ENCODE measurements at places on chromosomes 5 and 9.

GRCh38 chr5:169336242-169336641 lies 35.3 kb upstream of the SLIT3 start:
- no peak for DNase-seq

DNA sequence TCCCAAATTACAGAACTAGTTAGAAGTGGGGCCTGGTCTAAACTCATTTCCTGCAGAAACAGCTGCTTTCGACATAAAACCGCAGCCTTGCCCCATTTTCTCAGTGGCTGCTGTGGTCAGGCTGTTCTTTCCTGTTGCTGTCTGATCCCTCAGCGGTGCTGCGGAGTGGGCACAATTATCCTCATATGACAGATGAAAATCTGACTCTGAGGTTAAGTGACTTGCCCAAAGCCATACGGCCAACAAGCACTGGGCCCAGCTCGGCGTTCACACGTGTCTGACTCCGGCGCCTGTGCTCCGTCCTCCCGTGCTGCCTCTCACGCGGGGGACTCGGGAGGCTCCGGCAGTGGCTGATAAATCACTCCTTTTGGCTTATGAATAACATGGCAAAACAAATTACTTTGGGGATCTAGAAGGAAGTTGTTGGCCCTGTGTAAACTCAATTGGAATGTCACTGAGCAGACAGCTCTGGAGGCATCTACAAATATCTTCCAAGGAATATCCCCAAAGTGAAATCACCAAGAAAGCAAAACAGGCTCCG lies 142.6 kb upstream of the LMX1B start:
- peak; percentile 24 for DNase-seq

DNA sequence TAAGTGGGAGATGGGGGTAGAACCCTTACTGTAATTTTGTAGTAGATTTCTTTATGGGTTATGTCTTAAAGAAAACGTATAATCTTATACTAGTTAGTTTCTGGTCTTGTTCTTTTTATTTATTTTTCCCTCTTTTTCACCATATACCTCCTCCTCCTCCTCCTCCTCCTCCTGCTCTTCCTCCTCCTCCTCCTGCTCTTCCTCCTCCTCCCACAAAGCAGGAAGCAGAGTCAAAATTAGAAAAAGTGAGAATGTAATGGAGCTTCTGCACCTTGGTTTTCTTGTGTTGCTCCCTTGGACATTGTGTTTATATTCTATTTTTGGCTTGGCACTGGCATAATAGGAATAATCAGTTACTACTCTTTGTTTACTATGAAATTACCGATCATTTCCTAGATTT lies 4.5 kb downstream of the MACIR start:
- no peak for DNase-seq

- no peak for DNase-seq
Observed at GRCh38 chr5:95350631-95351030, 40.5 kb upstream of the FAM81B start.

DNA sequence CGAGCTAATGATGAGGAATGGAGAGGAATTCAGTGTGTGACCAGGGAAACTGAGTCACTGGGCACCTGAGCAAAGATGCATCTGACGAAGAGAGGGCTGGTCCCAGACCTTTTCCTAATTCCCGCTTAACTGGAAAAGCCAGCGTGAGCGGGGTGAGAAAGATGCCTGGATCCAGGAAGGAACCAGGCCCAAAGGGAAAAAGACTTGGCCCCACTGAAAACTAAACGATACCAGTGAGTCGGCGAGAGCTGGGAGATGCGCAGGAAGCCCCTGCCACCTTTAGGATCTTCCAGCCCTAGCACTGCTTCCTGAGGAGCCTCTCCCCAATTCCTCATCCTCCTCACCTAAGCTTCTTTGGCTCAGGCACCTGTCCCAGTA lies 499 bp upstream of the FCHSD1 start:
- DNase-seq, result no peak

DNA sequence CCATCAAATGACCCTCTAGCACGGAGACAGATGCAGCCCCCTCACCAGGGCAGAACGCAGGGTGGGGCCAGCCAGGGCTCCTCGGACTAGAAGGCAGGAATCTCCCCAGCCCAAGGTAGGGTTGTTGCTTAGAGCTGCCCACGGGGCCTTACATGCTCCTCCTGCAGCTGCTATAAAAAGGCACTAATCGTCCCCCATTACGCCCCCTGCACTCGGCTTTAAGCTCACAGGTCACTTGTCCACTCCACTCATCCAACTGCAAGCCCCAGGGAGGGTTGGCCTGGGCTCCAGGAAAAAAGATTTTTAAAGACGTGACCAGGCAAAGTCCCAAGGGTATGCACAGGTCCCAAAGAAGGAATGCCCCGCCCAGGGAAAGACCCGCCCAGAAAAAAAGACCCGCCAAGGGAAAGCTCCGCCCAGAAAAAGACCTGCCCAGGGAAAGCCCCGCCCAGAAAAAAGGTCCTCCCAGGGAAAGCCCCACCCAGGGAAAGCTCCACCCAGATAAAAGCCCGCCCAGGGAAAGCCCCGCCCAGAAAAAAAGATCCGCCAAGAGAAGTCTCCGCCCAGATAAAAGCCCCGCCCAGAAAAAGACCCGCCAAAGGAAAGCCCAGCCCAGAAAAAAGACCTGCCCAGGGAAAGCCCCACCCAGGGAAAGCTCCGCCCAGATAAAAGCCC lies 11.1 kb downstream of the GRIN1 start:
- DNase-seq, result no peak

DNA sequence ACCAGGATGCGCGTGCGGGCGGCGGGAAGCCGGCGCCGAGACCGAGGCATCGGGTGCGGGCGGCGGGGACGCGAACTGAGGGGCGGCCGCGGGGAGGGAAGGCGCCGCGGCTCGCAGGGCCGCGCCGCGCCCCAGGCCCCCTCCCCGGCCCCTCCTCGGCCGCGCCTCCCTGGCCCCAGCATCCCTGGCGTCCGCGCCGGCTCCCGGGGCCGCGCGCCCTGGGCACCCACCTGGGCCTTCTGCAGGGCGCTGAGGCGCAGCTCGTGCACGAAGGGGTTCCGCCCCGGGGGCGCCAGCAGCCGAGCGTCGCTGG lies 324 bp downstream of the LPCAT1 start:
- DNase-seq, result no peak

GRCh38 chr5:1227667-1228066 lies 2.5 kb downstream of the SLC6A18 start:
- DNase-seq, result no peak

DNA sequence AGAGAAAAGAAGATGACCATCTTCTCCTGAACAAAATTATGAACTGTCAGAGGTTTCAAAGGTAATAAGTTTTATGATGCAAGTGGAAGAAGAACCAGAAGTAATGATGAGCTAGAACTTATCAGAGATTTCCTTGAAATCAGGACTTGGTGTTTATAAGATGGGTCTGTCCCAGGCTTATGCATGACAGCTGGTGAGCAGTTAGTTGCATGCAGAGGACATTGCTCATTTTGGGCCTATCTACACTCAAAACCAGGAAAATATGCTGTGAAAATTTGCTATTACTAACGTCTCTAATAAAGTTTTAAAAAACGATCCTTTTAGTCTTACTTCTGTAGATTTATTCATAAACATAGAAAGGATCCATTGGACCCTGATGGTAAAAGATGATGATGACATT lies 6.6 kb upstream of the STC2 start:
- no peak for DNase-seq

- DNase-seq, result no peak
Observed at GRCh38 chr5:73751254-73751914, 125.4 kb downstream of the ARHGEF28 start.

DNA sequence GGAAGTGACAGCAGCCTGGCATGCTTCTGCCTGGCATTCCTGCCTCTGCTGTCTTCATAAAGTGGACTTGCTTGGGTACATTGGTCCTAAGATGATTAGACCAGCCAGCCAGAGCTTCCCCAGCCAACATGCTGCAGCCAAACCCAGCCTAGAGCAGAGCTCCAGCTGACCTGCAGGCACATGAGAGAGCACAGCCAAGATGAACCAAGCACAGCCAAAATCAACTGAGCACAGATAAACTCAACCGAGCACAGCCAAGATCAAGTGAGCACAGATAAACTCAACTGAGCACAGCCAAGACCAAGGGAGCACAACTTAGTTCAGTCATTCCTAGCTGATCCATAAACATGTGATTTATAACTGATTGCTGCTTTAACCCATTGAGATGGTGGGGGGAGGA lies 266.5 kb downstream of the MSX2 start:
- DNase-seq, result no peak

DNA sequence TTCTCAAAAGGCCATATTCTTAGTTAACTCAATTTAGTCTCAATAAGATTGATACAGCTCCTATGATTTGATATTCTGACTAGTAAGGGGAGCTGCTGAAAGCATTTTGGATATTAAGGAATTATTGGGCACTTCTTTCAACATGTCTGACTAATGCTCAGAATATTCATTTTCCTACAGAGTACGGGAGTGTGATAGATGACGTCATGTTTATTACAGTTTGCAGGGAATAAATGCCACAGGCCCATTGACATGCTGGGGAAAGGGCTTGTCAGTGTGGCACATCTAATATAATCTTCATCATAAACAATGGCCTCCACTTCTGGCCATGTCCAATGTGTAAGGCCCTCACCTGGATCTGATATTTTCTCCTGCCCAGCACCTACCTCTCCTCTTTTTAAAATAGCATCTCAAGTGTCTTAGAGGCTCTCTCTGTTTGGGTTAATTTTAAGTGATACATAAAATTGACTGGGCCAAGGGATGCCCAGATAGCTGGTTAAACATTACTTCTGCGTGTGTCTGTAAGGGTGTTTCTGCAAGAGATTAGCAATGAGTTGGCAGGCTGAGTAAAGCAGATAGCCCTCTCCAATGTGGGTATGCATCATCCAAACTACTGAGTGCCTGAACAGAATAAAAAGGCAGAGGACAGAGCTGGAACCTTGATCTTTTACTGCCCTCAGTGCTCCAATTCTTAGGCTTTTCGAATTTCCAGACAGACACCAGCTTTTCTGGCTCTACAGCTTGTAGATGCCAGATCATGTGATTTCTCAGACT lies 99.3 kb downstream of the SLC24A2 start:
- no peak for DNase-seq

GRCh38 chr5:151216781-151217180 lies 7.1 kb downstream of the CCDC69 start:
- no peak for DNase-seq

DNA sequence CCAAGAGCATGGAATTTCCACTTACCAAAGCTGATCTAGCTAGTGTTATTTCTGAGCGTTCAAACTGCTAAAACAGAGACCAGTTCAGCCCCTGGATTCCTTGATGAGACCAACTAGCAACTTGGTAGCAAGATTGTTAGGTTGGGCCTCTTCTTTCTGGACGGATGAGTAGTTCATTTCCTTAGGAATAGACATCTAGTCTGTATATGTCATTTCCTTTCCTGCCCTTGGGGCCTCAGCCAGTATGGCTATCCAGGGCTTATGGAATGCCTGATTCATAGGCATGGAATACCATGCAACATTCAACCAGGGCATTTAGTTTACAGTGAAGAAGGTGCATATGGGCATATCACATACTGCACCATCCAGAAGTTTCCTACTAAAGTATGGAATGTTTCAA lies 14.5 kb upstream of the LPAR1 start:
- no peak for DNase-seq

DNA sequence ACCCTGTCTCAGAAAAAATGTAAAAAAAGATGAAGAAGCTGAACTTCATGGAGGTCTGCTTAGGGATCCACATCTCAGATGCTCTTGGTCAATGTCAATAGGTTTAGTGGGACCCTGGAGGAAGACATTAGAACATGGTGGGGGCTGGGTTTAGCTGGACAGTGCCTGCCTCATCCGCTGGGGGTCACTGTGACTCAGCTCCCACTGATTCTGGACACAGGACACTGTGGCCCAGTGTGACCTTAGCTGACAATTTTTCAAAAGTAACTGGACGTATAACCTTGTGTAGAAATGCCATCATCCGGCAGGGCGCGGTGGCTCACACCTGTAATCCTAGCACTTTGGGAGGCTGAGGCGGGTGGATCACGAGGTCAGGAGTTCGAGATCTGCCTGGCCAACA lies 7.3 kb upstream of the HNRNPAB start:
- no peak for DNase-seq

DNA sequence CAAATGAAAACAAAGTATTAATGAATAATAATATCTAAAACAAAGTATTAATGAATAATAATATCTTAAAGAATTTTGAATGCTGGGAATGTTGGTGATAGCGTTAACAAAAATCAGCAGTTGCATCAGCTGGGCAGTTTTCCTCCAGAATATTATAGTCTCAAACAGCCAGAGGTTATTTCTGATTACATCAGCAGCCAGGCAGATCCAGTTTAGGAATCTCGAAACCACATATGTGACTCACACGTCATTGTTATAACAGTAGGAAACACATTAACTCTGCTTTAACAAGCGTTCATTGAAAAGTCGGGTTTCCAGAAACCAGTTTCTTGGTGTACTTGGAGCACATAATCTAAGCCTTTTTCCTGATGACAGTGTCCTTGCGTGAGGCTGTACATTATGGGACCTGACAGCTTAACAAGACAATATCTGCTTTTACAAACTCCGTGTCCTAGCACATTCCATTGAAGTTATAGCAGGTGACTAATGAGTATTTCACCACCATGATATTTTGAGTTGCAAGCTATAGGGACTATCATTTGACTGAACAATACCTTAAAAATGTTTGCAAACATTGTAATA lies 559.5 kb upstream of the KLF4 start:
- peak; percentile 84 for DNase-seq
